ENCODE measurements at places on chromosomes 7 and 10. TPM values are rescaled to one million over a fixed set of nuclear protein-coding genes. Genes with fewer than 3 reads are reported as not detected.

Gene ACTL6B
- total RNA-seq, result not detected

DNA sequence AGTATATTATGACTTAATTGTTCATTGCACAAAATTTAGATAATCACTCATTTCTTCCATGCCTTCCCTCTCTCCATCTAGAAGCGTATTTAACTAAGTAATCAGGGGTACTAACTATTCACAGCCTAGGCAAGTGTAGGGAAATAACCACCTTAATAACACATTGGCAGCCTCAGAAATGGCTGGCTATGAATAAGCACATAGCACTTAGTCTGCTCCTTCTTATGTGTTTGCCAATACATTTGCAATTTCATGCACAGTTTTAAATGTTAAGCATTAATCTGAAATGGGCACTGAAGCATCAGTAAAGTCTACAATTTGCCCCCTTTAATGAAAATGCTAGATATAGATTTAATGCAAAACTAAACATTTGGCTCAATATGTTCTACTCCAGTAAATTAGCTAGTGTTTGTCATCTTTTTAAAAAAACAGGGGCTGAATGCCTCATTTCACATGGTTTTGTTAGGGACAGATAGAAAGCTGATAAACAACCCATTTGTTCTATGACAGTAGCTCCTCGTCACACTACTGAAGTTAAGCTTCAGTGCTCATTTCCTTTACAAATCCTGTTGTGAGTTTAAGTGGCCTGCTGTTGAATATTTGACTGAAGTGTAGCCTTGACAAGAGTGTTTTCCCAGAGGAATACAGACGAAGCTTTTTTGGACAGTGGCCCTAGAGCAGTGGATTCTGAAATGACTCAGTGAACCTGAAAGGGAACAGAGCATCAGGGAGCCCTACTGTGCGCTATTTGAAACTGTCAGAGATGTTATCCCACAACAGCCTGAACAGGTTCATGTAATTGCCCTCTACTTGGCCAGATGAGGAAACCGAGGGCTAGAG, 30.5 kb downstream of the HHEX start:
- no peak for DNase-seq

Gene MKI67
- total RNA-seq, result 1.3 TPM

Gene DDC
- not detected for total RNA-seq

GRCh38 chr10:119715628-119716505, 10.0 kb upstream of the INPP5F start:
- no peak for DNase-seq

Measured in left ventricle myocardium superior (tissue), 1 donor.